ENCODE measurements at places on chromosomes 12 and 14. TPM values are rescaled to one million over a fixed set of nuclear protein-coding genes. Genes with fewer than 3 reads are reported as not detected.

GRCh38 chr12:91773749-91774429 lies 371.8 kb downstream of the BTG1 start:
- no peak for DNase-seq

GRCh38 chr12:94140556-94140955 lies 7.8 kb upstream of the PLXNC1 start:
- no peak for DNase-seq

Gene LHX5
- total RNA-seq: not detected

Gene DHRS2
- total RNA-seq: not detected

Gene KRT77
- total RNA-seq: not detected

GRCh38 chr14:64732536-64733120 lies 28.4 kb downstream of the PLEKHG3 start:
- DNase-seq: peak; percentile 31

- no peak for DNase-seq
Observed at GRCh38 chr14:65208548-65208947, 106.2 kb upstream of the MAX start.

DNA sequence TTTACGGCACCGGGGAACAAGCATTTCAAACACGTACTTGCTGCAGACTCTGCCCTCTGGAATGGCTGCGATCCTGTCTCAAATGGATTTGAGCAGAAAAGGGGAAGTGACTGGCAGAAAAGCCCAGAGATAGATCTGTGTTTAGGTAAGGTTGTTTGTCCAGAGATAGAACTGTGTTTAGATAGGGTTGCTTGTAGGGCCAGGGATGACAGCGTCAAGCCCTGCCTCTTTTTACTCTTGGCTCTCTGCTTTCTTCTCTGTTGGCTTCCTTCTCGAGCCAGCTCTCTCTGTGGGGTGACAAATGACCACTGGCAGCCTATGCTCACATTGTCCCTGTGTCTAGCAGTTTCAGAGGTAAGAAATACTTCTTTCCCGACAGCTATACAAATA lies 11.4 kb downstream of the DGLUCY start:
- DNase-seq: no peak

DNA sequence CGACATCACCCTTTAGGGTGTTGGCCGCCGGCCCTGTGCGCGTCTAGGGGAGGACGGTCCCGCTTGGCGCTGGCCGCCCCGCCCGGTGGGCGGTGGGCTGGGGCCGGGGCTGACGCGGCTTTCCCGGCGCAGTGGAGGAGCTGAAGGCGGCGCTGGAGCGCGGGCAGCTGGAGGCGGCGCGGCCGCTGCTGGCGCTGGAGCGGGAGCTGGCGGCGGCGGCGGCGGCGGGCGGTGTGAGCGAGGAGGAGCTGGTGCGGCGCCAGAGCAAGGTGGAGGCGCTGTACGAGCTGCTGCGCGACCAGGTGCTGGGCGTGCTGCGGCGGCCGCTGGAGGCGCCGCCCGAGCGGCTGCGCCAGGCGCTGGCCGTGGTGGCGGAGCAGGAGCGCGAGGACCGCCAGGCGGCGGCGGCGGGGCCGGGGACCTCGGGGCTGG lies 3.6 kb downstream of the TNFAIP2 start:
- DNase-seq: peak; percentile 72

GRCh38 chr12:30531731-30532678 lies 163.7 kb downstream of the IPO8 start:
- no peak for DNase-seq

- peak; percentile 27 for DNase-seq
Observed at GRCh38 chr12:124459852-124460645, 107.4 kb downstream of the NCOR2 start.

DNA sequence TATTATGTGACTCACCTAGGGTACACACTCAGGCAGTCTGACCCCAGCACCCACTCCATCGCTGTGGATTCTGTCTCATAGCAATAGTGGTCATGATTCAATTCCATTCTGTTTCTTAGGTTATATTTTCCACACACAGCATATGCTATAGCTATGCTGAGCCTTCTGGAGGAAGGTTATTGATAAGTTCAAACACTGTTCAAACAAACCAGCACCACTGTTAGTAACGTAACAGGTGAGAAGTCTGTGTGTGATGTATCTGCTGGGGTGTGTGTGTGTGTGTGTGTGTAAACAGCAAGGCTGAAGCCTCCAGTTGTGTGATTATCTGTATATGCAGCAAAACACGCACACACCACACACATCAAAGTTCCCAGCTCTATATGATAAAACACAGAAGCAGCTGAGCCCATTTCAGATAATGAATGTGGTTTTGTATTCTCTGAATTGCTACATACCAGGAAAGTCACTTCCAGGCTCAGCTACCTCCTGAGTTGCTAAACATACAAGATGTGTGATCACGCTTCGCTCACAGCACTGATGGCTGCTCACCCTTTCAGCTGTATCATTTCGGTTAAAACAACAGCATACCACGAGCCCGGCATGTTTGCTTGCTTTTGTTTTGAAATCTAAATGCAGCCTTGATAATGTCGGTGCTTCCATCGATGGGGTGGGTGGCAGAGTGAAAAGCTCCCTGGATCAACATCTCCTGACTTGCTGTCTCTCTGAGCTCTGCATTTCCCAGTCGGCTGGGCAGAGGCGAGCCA lies 6.8 kb upstream of the SYNE3 start:
- DNase-seq: no peak

DNA sequence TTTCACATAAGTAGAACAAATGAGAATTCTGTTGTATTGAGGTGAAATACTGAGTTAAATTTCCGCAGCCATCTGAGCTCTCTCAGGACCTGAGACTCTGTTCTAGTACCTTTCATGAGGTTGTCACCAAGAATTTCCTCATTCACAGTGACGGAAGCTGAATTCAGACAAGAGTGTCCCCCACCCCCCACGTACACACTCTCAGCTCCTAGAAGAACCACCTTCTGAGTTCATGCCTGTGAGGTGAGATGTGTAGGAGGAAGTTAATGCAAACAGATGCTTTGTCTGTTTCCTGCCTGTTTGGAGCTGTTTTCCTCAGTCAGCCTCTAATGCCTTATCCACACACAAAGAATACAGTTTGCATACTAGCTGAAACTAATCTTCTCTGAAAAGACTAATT lies 18.2 kb downstream of the BICDL1 start:
- no peak for DNase-seq

Gene RDH5
- total RNA-seq: 10.1 TPM

DNA sequence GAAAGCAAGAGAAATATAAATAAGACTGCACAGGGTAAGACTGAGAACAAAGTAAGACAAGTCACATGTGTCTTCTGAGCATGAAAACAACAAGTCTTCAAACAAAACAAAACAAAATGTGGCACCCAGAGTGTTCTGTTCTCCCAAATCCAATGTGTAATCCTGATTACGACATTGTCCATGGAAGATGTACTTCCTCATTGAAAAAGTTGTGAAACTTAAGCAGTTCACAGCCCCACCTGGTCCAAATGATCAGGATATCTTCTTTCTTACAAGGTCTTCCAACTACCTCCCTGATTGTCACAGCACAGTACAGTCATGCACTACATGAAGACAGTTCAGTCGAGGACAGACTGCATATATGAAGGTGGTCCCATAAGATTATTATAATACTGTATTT lies 23.3 kb upstream of the NEK9 start:
- no peak for DNase-seq

Gene CLEC14A
- 28.8 TPM for total RNA-seq

Gene CLEC2A
- not detected for total RNA-seq

DNA sequence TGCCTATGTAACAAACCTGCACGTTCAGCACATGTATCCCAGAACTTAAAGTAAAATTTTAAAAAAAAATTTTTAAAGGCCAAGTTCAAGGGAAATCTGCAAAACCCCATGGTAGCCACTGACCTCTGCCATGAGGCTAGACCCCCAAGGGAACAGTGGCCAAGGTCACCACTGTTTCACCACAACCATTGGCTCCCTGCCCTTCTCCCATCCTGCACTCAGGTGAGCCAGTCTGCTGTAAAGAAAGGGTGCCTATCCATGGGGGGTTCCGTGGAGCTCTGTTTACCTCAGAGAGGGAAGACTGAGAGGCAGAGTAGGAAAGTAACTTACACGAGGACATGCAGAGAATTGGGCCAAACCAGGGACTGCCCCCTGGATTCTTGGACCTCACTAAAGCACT lies 38.6 kb downstream of the VWF start:
- no peak for DNase-seq

Measured in Right ventricle myocardium superior (tissue), 1 donor.